ENCODE measurements at places on chromosomes 13 and 19.

DNA sequence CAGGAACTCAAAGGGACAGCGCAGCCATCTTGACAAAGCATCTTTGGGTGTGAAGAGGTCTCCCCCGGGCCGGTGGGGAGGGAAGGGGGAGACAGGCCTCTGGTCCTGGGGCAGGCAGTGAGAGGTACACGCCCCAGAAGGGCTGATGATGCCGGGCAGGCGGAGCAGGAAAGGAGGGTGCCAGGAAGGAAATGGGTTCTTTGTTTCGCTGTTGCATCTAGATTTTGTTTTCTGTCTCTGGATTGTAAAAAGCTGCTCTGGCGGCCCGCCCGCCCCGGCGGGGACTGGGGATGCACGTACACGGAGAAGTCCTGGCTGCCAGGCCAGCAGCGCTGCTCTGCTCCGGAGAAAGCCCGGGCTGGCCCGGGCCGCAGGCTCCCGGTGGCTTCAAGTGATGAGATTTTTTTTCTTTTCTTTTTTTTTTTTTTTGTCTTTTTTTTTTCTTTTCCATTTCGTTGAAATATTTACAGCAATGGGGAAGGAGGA lies 13.2 kb upstream of the ASF1B start:
- H3K27ac ChIP-seq, result no peak overlapping the region
- DNase-seq, result no peak
- H3K4me1 ChIP-seq, result peaks cover 20% of the 10 kb centered on the region
- H3K36me3 ChIP-seq, result peaks cover 13% of the 10 kb centered on the region

DNA sequence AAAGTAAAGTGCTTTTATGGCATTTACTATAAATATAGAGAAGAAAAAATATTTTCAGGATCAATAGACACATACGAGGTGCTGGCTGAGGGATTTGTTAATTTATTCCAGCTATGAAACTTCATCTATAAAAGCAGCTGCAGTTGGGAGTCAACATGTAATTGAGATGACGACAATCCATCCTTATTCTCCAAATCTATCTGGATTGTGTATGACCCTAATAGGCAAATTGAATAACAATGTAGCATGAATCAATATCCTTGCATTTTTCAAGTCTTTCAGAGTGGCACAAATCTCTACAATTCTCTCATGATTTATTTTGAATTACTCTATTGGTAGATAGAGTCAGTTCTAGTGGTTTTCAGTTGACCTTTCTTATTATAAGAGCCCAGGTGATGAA lies 1296.5 kb upstream of the SPRY2 start:
- DNase-seq, result no peak
- H3K27ac ChIP-seq, result no peak overlapping the region
- no peaks in the 10 kb centered on the region for H3K27me3 ChIP-seq
- H3K4me1 ChIP-seq, result no peaks in the 10 kb centered on the region

GRCh38 chr13:40769970-40770369 lies 1.0 kb downstream of the MRPS31 start:
- no peak for DNase-seq
- peak overlapping the region; percentile 99 for H3K4me3 ChIP-seq
- H3K27me3 ChIP-seq, result no peaks in the 10 kb centered on the region
- H3K4me1 ChIP-seq, result peaks cover 20% of the 10 kb centered on the region
- peak overlapping the region; percentile 57 for H3K27ac ChIP-seq

GRCh38 chr13:100589178-100589725 lies 663 bp upstream of the GGACT start:
- no peak overlapping the region for H3K27ac ChIP-seq
- H3K4me3 ChIP-seq, result peak overlapping the region; percentile 70
- H3K4me1 ChIP-seq, result peaks cover 4% of the 10 kb centered on the region
- no peaks in the 10 kb centered on the region for H3K27me3 ChIP-seq
- H3K36me3 ChIP-seq, result no peaks in the 10 kb centered on the region

Data from mesothelial cell of epicardium (in vitro differentiated cells).